Astrocyte of the cerebellum (primary cell): ENCODE measurements at places on chromosomes 7 and 10.

DNA sequence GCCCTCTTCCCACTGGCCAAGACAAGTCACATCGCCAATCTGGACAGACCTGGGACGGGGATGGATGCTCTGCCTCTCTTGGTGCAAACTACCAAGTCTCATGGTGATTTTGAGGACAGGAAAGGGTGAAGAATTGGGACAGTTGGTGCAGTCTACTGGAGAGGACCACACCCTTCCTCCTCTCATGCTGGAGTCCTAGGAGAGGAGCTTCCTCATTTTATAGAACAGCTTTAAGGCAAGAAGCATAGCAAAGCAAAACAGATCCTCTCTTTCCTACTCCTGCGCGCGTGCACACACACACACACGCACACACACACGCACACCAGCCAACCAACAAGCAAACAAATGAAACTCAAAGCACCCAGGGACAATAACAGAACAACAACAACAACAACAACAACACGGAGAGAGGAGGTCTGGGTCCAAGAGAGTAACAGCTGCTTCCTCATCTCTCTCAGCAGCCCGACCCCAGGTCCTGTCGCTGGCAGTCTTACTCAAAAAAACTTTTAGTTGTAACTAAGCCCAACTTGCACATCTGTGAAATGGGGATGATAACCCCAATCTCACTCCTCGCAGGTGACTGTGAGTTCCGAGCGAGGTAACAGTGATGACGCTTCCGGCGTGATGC lies 83.4 kb downstream of the TMEM178B start:
- no peak for DNase-seq

DNA sequence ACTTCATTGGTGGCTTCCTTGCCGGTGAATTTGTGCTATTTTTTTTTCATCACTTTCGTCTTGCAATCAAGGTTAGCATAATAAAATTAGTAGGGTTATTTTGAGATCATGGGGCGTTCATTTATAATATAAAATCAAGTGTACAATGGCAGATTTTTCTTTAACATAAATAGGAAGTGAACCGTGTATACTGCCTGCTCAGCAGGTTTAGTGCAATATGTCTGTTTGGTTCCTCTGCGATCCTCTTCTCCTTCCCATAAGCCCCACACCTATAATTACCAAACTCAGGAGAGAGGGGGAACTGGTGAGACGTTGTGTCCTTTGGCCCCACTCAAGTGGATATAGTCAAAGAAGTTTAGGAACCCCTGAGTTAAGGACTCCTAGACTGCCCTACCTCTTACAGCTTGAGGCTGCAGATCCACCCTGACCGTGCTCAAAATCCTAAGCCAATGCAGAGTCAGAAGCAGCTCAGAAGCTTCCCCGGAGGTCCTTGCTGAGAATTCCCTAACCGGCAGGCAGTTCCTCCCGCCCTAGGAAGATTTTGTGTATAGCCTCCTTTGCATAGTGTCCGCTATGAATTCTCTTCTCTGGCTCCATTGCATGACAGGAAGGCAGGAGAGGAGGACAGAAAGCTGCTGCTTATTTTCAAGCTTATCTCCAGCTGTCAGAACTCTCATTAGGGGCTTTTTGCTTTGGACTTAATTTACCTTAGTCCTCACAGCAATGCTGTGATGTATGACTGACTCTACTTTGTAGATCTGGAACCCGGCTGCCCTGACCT lies 41.5 kb downstream of the PYROXD2 start:
- no peak for DNase-seq

DNA sequence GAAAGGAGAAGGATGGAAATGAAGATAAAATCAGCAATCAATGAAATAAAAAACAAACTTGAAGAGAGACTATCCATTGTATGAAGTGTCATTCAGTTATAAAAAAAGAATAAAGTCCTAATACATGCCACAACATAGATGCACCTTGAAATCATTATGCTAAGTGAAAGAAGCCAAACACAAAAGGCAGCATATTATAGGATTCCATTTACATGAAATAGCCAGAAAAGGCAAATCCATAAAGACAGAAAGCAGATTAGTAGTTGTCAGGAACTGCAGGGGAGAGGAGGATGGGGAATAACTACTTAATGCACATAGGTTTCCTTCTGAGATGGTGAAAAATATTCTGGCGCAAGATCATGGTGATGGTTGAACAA lies 6.6 kb upstream of the PON1 start:
- DNase-seq, result no peak

DNA sequence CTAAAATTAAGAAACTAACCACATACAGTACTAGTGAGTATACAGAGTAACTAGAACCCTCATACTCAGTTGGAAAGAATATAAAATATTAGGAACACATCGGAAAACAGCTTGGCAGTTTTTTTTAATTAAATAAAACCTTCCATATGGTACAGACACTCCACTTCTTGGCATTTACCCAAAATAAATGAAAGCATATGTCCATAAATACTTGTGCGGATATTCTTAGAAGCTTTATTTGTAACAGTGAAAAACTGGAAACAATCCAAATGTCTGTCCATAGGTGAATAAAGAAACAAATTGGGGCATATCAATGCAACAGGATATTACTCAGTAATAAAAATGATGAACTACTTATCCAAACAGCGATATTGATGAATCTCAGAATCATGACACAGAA lies 410.0 kb downstream of the HTR7 start:
- no peak for DNase-seq

DNA sequence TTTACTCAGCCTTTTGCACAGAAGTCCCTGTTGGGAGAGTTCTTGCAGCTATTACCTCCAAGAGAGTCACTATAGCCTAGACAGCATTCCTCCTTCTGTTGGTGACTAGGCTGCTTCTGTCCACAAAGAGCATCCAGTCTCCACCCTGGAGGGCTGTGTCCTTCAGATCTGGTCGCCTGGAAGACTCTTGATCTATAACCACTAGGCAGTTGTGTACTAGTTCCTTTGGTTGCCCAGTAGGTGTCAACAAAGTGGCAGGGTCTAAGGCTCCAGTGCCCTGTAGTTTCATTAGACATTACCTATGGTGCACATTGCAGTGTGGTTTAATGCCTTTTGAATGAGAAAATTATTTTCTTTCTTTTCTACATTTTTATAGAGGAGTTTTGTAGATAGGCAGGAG lies 11.3 kb upstream of the AKR1C2 start:
- DNase-seq, result no peak

DNA sequence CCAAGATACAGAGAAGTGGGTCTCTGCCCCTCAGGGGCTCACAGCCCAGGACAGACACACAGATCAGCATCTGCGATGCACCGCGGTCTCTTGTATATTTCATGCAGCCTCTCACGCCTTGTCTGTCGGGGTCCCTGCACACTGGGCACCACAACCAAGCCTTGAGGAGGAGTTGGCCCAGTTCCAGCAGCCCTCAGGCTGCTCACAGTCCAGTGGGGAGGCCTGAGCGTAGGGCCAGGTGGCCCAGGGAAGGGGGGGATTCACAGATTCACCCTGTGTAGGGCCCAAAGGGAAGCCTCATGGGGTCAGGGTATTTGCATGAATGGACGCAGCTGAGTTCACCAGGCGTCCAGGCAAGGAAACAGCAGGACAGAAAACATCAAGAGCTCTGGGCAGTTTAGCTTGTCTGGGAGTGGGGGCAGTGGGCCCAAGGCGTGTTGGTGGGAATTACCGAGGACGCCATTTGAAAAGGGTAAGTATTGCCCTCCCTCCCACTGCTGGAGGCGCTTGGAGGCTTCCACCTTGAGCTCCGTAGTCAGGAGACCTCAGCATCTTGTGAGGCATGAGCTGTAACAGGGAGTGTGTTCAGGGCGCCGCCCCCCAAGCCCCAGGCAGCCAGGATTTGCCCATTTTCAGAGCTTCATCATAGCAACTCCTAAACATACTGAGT lies 129.1 kb upstream of the CHST15 start:
- DNase-seq, result no peak

- DNase-seq, result no peak
These were observed 13.7 kb downstream of the CISD1 start for GRCh38 chr10:58282615-58283014.

- DNase-seq, result no peak
These were observed 68.3 kb downstream of the SNX13 start for GRCh38 chr7:17871815-17872533.

DNA sequence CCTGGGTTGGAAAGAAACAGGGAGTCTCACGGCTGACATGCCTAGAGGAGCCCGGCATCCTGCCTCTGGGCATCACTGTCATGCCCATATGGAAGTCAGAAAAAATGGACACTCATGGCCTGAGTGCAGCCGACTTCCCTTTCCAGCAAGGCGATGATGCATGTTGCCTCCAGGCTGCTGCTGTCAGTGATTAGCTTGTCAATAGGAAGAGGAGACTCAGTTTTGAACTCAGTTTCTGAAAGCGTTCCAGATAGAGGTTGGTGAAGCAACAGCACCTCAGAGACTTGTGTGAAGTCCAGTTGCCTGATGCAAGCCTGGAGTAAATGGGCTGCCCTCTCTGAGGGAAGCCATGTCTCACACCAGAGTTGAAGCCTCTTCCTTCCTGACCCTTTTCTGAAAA lies 148.4 kb downstream of the TPST1 start:
- no peak for DNase-seq

DNA sequence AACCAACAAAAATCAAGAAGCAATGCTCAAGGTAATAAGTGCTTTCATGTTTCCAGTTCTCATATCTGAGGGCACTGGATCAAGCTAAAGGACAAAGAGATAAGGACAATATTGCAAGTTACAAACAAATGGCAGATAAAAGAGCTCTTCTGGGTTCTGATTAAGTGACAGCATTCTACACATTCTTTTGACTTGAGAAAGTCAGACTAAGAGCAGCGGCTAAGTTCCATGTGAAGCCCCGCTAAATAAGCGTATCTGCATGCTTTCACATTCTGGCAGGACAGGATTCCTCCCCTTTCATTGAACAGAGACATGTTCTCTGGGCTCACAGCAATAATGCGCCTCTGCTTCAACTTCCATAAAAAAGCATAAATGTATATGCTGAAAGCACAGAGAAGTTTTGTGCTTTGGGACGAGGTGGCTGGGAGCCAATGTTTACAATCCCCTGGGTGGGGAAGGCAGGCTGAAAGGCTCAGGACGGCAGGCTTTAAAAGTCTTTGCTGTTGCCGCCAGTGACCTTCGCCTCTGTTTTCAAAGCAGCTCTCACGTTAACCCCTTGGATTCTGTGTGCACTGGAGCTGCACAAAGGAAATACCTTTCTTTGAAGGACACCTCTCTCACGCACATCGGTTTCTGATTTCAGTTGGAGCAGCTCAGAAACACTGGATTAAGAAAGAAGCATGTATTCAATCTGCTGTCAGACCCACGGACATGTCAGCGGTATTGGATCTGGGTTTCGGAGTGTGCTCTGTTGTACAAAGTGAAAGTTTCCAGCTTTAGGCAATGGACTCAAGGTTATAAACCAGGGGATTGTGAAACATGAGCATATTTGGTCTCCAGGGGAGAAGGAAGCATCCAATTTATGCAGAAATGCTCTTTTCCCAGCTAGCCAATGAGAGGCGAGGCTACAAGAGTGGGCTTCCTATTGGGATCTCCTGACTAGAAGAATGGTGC lies 105.4 kb upstream of the FAM133B start:
- peak; percentile 94 for DNase-seq

GRCh38 chr10:98589691-98590090 lies 143.0 kb upstream of the HPS1 start:
- no peak for DNase-seq

DNA sequence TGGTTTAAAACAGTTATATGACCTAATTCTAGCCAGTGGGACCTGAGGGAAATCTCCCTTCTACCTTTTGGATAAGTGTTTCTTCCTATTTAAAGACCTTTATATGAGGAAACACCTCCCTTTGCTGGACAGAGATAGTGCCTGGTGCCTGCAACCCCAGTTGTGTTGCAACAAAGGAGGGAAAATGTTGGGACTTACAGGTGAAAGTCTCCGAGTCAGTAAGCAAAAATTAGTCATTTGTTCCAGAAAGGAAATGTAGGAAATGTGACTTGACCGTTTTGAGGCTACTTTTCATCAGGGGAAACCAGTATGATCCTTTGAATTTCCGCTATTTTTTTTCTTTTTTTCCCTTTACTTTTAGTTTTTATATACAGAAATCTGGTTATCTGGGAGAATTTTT lies 165.5 kb downstream of the DKK1 start:
- DNase-seq, result no peak

GRCh38 chr7:140367528-140367927 lies 30.8 kb downstream of the SLC37A3 start:
- DNase-seq, result no peak

GRCh38 chr7:31123726-31124125 lies 71.6 kb downstream of the ADCYAP1R1 start:
- no peak for DNase-seq

DNA sequence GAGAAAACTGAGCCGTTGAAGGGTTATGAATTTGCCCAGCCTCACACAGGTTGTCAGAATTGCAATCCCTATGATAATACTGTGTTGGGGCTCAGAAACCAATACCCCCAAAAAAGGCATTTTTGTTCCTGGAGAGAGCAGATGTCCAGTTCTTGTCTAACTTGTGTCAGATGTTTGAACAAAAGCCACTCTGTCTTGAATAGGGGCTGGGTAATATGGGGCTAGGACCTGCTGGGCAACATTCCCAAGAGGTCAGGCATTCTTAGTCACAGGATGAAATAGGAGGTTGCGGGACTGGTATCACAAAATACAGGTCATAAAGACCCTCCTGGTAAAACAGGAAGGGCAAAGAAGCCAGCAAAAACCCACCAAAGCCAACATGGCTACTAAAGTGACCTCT lies 482.1 kb downstream of the IPMK start:
- DNase-seq, result no peak

GRCh38 chr10:5891009-5891408 lies 966 bp downstream of the FBH1 start:
- DNase-seq, result no peak

GRCh38 chr7:157378390-157378789 lies 41.6 kb downstream of the DNAJB6 start:
- DNase-seq, result no peak

DNA sequence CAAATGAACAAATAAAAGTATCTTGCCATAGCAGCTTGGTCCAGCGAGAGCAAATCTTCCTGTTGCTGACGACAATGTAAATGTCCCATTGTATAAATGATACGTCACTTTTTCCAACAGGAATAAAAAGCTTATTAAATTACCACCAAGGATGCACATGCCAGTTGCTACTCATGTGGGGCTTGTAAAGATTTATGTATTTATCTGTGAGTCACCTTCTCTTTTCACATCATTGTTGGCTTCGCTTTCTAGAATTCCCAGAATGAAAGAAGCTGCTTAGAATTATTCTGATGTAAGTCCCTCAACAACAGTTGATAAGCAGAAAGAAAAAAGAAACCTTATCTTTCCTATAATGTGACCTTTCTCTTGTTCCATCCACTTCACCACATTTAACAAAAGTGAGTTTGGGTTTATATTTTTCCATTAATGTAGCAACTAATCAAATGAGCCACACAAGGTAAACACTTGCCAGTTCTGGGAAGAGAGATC lies 22.4 kb downstream of the DNAJC12 start:
- DNase-seq, result no peak

DNA sequence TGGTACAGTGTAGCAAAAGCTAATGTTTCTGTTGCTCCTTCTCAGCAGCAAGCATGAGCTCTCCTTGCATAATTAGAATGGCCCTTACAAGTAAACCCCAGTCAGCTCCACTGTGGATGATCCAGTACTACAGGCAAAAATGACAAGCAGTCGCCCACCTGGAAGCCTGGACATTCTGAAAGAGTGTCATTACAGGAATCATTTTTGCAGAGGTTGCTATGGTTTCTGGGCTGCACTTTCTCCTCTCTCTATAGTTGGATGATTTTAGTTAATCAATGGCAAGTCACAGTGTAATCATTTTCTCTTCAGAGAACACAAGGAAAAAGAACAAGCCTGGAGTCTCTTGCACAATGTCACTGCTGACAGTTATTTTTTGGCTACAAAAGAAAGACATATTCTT lies 102.9 kb upstream of the MYO3A start:
- DNase-seq, result no peak

GRCh38 chr10:113294868-113295267 lies 258.0 kb upstream of the HABP2 start:
- no peak for DNase-seq

- no peak for DNase-seq
These were observed 55.6 kb upstream of the LBX1 start for GRCh38 chr10:101284744-101285463.
